Osteoblast (primary cell): ENCODE measurements at places on chromosomes 5 and 9.
A peak's percentile ranks its signal among the peaks of the same experiment; 100 is the strongest.

DNA sequence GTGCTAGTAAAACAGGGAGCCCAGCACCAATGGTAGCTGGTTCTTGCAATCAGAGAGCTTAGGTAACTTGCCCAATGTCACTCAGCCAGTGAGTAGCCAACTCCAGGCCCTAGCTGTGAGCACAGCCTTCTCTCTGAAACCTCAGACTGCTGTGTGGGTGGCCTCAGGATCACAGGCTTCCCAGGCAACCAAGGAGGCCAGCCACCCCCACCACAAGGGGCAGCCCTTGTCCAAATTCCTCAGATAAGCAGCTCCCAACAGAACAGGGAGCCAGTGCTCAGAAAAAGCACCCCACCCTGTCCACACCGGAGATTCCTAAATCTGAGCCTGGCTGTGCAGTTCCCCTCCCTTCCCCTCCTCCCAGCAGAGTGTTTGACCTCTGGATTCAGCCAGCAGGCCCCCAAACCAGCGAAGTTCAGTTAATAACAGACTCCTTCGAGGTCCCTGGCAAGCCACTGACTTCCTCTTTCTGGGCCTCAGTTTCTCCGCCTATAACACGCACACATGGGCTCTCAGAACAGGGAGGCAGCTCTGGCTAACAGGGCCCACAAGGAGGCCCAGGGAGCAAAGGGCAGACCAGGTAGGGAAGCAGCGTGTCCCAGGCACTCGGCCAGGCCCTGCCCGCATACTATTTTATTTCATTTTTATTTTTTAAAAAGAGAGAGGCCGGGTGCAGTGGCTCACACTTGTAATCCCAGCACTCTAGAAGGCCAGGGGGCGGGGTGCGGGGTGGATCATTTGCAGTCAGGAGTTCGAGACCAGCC is 2.7 kb downstream of the EEIG1 start:
- H3K27ac ChIP-seq: peak overlapping the region; percentile 40
- H3K36me3 ChIP-seq: no peaks in the 10 kb centered on the region
- H3K27me3 ChIP-seq: no peaks in the 10 kb centered on the region

DNA sequence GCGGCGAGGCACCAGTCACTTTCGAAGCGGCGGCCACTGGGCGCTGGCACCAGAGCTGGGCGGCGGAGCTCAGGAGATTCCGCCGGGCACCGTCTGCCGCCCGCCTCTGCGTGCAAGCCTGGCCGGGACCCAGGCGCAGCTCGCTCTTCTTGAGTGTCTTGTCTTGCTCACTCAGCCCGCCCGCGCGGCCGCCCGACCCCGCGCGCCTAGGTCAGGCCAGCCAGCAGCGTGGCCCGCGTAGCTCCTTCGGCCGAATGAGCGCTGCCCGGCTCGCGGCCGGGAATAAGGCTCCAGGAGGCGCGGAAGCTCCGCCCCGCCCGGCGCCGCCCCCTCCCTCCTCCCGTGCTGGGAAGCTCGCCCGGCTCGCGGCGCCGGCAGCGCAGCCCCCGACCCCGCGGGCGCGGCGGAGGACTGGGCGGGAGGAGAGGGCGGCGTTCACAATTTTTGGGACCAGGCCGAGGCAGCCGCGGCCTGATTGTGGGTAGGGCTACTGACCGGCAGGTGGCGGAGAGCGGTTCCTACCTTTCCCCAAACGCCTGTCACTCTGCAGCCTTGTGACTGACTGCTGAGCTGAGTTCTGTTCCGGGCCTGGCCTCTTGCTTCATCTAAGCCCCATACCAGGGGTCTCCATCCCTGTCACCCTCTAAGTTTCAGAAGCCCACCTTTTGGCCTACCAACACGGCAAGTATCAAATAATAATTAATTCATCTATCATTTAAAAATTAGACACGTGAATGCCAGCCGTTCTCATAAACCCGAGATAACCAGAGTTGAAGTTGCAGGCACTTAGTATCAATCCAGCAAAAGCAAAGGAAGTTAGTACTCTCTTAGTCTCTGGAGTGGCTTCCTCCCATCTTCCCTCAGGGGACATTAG is at the start of gene HBEGF:
HBEGF (minus strand) TSS at position 256 of the 874 bp plus-strand sequence. CDS start 275 bp downstream, outside the sequence.
- peak; percentile 98 for DNase-seq
- peak within 1 kb of the TSS; percentile 85 for H3K4me3 ChIP-seq
- peaks cover 36% of the 10 kb centered on the region for H3K4me1 ChIP-seq
- H3K27me3 ChIP-seq: no peaks in the 10 kb centered on the region
- H3K27ac ChIP-seq: peak within 1 kb of the TSS; percentile 65

GRCh38 chr9:107711542-107711941 is 222.0 kb upstream of the KLF4 start:
- no peak overlapping the region for H3K27ac ChIP-seq
- no peaks in the 10 kb centered on the region for H3K36me3 ChIP-seq
- peak; percentile 76 for DNase-seq
- no peak overlapping the region for H3K4me3 ChIP-seq

- no peak overlapping the region for H3K4me3 ChIP-seq
- peaks cover 86% of the 10 kb centered on the region for H3K36me3 ChIP-seq
- peak overlapping the region; percentile 79 for H3K27ac ChIP-seq
- H3K27me3 ChIP-seq: no peaks in the 10 kb centered on the region
Measured at GRCh38 chr9:121321016-121321503, 49.0 kb downstream of the STOM start.
